ENCODE measurements at places on chromosomes 1 and 21.

- DNase-seq, result no peak
These were observed 9.0 kb downstream of the HCRTR1 start for GRCh38 chr1:31626223-31627207.

GRCh38 chr21:27772816-27773215, 805.9 kb upstream of the ADAMTS5 start:
- no peak for DNase-seq

GRCh38 chr1:23759277-23759676, 16.0 kb downstream of the ELOA start:
- peak; percentile 8 for DNase-seq

- DNase-seq, result no peak
These were observed 31.7 kb upstream of the ADARB1 start for GRCh38 chr21:45042664-45043161.

DNA sequence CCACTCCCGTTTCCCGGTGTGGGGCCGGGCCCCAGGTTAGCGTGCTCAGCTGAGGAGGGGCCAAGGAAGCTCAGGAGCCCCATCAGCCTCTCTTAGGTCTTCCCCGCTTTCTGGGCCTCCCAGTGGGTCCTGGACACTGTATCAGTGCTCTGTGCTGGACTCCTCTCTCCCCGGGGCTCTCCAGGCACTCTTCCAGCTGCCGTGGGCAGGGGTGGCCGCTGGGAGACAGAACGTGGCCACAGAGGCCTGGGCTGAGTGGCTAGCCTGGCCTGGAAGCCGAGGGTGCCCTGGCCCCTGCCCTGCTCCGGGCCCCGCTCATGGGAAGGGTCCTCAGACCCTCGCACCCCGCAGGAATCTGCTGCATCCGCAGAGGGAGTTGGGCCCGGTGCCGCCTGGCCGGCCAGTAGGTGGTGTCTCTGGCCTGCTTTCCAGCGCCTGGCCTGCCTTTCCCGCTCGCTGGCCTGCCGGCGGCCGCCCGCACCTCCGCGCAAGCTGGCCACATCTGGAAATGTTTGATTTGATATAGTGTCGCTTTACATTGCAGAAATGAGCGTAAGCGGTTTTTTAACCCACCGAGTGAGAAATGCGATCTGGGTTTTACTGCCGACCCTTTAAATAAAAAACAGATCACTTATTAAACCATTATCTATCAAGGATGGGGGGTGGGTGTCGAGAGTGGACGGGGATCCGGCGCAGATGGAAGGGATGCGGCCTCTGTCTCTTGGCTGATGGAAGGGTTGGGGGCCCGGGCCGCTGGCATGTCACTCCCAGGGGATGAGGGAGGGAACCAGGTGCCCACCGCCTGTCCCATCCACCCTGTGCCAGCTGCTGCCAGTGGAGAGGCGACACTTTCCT, 74.4 kb upstream of the TTC34 start:
- DNase-seq, result no peak

DNA sequence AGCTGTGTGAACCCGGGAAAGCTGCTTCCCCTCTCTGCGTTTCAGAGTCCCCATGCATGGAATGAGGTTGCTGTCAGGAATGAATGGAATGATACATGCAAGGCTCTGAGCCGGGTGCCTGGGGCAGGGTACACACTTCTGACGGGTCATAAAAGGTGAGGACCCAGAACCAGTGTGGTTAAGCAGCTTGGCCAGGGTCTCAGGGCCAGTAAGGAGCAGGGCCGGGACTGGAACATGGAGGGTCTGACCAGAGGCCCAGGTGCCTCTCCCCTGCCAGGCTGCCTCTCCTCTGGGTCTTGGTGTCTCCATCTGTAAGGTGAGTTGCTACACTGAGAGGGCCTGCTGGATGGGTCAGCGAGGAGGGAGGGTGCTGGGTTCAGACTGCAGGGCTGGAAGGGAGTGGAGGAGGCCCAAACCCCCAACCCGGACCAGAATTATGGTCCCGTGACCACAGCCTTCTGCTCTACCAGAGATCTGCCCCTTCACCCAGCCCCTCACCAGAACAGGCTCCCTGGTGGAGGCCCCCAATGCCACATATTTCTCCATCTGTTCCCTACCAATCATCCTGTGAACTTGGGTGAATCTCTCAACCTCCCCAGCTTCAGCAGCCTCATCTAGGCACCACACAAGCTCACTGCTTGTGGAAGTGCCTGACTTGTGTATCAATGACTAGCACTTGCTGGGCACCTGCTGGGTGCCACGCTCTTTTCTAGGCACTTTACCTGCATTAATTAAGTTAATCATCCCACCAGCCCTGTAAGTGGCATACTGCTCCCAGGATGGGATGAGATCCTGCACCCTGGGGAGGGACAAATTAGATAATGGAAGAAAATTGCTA, 16.2 kb upstream of the LRP8 start:
- DNase-seq, result no peak

DNA sequence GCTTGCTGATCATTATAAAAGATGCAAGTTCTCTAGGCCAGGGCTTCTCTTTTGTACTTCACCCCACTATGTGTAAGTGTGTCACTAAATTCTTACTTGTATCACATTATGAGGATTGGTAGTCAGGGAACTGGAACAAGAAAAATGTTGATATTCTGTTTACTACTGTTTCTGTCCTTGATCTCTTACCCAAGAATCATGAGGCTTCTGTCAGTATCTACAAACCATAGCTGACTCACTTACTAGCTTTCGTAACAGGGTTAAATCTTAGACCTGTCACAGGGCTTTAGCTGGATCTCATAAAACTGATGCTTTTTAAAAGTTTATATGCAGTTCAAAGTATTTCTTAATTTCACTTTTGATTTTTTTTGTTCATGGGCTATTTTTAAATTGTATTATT, 681.2 kb downstream of the PLPP3 start:
- DNase-seq, result peak; percentile 20

DNA sequence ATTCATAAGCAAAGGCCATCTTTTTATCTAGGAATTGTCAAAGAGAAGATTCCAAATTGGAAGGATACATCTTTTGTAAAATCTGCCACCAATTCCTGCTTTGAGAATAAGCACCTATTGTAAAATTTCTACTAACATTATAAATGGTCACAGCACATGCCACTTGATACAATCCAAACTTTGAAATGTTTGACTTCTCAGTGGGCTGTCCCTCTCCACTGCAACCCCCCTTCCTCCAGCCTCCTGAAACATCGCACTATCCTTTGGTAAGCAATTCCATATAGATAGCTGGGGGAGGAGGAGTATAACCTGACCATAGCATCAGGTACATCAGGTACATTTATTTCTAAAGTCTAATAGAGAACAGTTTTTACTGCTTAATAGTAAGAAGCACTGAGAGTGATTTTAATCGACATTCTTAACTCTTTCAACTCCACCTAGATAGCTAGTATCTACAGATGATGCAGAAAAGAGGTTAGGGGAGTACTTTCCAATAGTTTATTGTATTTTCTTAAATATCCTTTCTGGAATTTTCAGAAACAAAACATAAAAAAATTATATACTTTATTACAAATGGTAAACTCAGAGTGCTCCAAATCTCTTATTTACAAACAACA, 2.9 kb downstream of the JUN start:
- DNase-seq, result peak; percentile 39

DNA sequence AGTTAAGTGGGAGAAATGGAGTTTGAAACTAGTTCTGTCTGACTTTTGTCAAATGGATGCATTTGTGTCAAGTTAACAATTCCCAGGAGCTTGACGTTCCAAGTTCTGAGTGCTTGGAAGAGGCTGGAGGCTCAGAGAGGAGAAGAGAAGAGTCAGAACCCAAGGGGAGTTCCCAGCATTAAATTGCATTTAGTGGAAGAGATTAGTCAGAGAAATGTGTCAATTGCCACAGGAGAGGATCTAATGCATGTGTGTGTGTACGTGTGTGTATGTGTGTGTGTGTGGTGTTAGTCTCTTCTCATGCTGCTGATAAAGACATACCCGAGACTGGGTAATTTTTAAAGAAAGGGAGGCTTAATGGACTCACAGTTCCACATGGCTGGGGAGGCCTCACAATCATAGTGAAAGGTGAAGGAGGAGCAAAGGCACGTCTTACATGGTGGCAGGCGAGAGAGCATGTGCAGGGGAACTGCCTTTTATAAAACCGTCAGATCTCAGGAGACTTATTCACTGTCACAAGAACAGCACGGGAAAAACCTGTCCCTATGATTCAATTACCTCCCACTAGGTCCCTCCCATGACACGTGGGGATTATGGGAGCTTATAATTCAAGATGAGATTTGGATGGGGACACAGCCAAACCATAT, 101.5 kb upstream of the TMEM51 start:
- DNase-seq, result no peak

Data from astrocyte of the spinal cord (primary cell).